Gastroesophageal sphincter (tissue), 4 donors: ENCODE measurements at places on chromosomes 1 and 21.

DNA sequence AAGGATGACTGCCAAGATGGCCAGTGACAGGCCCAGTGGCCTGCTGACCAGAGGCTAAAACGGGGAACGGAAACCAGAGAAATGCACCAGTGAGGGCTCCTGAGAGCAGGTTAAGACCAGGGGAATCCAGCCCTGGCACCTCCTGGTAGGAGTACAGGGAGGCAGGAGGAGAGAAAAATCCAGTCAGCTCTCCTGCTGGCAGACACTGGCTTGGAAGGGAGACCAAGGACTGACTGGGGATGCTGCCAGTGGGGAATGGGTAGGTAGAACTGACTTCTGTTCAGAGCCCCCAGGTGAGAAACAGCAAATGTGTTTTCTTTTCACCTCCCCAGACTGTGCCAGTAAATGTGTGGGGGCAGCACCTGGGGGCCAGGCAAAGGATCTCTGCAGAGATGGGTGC is 27.7 kb upstream of the CRNN start:
- ATAC-seq, result no peak

GRCh38 chr1:70083519-70083918 is 121.9 kb downstream of the LRRC40 start:
- ATAC-seq, result no peak

GRCh38 chr1:50110656-50111055 is 1.9 kb downstream of the ELAVL4 start:
- ATAC-seq, result no peak

- no peak for ATAC-seq
Observed at GRCh38 chr21:37266515-37267221, 466 bp downstream of the VPS26C start.

- ATAC-seq, result no peak
Observed at GRCh38 chr1:232432313-232432712, 197.6 kb downstream of the SIPA1L2 start.

DNA sequence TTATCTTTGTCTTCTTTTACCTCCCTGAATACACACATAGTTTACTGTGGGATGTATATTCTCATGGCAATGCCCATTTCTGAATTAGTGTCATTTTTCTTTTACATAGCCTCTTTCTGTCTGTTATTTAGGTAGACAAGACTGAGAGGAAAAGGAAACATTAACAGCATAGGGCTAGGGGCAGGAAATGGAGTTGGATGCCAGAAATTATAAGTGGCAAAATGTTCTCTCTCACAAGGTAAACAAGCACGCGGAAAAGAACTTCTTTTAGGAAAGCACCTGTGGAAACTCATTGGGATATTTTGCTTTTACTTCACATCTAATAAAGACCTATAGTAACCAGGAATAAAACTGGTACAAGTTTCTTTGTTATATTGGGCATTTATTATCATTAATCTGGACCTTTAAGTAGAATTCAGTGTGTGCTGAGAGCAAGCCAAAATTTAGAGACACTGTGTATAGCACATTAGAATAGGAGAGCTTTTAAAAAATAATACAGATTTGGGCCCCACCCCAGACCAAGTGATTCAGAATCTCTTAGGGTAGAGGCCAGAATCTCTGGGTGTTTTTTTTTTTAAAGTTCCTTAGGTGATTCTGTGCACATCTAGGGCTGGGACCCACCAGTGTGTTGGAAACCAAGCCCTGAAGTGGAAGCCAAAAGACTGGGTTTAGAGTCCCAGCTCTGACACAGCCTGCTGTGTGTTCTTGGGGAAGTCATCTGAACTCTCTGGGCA is 32.7 kb downstream of the S100A10 start:
- no peak for ATAC-seq

DNA sequence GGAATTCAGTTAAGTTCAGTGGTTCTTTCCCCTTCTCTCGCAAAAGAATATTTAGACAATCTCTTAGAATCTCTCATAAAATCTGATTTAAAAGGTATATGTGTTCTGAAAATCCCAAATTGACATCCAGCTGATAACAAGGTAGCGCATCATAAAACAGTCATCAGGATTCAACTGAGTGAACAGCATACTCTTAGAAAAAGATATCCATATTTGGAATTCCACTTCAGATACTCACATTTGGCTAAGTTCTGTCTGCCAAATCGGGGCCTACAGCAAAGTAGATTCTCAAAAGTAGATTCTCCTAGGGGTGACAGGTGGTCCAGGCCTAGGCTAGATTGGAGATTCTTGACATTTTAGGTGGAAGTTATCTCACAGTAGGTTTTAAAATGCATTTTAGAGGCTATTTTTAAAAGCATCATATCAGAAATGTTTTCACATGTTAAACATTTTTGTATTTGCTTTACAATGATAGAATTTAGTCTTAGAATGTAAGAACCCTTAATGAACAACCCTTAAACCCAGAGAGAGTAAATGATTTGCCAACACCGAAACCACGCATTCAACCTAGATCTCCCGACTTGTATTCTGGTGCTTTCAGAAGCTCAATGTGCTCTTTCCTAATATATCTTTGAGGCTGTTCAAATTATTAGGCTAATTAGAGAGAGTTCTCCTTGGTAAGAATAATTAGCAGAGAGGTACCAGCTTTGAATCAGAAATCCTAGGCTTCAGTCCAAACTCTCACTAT is 318.9 kb downstream of the LMO4 start:
- ATAC-seq, result no peak

GRCh38 chr1:8578936-8579335 is 238.5 kb downstream of the RERE start:
- ATAC-seq, result no peak

GRCh38 chr1:89630048-89630447 is 2.9 kb upstream of the LRRC8C start:
- ATAC-seq, result no peak

DNA sequence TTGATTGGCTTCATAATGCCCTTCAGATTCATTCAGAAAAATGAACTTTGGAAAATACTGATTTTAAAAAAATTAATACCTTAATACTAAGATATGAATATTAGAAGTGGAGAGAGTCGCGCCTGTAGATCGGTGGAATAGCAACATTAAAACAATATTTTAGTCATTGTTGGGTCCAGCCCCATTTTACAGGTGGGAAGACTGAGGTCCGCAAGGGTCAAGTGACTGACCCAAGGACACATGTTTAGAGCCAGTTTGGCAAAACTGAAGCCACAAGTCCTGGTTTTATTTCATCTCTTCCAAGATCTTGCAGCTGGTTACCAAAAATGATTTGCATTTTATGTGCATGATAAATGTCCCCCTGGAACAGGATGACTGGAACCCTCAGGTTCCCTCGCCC is 113.6 kb upstream of the TMEM51 start:
- no peak for ATAC-seq

DNA sequence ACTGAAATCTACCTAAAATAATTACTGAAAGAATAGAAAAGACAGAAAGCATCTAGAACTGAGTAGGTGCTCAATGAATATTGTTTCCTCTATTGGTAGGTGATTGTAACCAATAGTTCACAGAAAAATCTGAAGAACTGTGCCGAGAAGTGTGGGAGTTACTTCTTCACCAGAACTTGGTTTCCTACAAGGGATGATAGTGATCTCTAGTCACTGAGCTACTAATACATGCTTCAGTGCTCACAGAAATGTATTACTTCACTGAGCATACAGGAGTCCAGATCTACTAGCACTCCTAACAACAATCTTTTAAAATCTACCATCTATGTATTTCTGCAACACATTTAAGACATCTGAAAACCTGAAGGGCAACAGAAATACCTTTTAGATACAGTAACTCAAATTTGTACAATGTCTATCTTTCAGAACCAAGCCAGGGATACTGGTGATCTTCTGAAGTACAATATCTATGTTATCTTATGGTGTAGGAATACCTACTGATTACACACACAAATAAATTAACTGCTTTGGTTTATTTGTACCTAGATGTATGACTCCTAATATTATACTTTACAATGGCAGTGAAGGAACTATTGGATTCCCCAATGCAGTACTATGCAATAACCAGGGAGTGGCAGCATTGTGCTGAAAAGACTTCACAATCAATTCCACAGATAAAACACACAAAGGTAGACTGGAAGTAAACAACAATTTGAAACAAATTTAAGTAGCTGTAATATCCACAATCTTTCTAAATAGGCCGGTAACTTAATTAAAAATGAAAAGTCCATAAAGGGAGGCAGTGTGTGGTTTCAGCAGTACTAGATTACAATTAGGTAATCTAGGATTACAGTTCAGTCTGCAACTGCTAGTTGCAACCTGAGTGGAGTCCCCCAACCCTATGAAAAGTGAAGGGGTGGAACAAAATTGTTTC is 243.0 kb downstream of the SLC45A1 start:
- ATAC-seq, result no peak

DNA sequence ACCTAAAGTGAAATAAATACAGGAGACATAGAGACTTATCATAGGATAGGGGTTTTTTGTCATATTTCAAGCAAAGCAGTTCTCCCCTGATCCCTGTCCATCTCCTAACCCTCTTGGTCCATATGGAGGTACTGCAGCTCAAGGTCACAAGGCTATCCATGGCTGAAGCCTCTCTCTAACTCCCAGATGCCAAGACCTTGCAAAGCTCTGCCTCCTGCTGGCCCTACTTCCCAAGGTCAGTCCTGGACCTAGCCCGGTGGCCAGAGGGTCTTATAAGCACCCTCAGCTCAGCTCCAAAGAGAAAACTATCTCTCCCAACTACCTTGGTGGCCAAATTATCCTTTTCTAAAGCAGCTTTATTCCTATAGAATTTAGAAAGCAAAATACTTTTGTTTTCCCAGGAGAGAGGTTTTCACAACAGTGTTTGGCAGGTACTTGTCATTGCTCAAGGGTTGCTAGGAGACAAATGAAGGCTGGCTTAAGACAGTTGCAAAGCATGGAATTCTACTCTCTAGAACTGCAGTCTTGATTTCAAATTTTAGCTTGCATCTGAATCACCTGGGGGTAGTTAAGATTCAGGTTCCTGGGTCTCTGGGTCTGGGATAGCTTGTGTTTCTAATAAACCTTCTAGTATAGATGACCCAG is 121.5 kb downstream of the XCL2 start:
- ATAC-seq, result no peak

GRCh38 chr1:186839041-186839400 is 10.3 kb downstream of the PLA2G4A start:
- ATAC-seq, result no peak

DNA sequence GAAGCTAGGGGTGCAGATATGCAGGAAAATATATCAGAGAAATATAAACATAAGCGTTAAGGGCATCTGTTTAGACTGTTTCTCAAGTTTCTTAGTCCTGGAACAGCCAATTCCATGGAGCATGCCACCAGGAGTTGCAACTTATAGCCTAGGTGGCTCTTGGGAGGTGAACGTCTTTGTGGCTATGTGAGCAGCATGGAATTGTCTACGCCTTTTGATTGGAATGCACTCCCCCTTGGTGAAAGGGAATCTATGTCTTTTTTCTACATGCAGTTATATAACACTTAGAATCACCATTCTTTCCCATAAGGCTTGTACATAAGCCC is 12.4 kb downstream of the RCSD1 start:
- ATAC-seq, result no peak

- no peak for ATAC-seq
Observed at GRCh38 chr1:192131914-192132313, 26.3 kb upstream of the RGS18 start.

GRCh38 chr1:182811975-182812722 is 22.6 kb downstream of the NPL start:
- no peak for ATAC-seq

- no peak for ATAC-seq
Observed at GRCh38 chr1:237811633-237812032, 79.1 kb downstream of the ZP4 start.

DNA sequence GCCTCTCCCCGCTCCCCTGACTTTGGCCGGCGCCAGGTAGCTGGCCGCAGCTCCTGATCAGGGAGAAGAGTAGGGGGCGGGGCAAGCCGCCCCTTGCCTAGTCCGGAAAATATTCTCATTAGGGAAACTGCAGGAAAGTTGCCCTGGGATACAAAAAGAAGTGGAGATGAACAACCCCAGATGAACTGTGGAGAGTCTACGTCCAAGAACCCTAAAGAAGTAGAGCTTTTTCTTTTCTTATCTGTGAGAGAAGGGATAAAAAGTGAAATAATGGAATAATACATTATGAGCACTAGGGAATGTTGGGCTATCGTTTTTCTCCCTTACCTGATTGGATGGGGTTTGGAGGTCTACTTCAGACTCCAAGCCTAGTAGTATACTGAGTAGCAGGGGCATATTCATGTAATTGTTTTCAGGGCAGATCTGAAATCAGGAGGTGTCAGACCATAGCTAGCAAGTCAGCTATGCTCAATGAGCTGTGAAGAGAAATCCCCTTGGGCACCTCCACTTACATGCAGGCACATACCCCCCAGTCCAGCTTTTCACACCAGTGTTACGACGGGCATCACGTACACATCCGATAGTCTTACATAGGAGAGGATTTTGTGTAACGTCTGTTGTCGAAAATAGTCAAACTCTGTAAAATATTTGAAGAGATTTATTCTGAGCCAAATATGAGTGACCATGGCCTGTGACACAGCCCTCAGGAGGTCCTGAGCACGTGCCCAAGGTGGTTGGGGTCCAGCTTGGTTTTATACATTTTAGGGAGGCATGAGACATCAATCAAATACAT is 1.7 kb upstream of the DUSP10 start:
- ATAC-seq, result no peak

- ATAC-seq, result no peak
Observed at GRCh38 chr1:184650177-184650866, 104.3 kb downstream of the EDEM3 start.

- ATAC-seq, result no peak
Observed at GRCh38 chr1:41362357-41362721, 1.1 kb downstream of the FOXO6 start.

GRCh38 chr1:226886122-226886901 is 15.9 kb downstream of the PSEN2 start:
- ATAC-seq, result no peak

GRCh38 chr1:213492161-213493041 is 441.4 kb downstream of the RPS6KC1 start:
- ATAC-seq, result no peak

GRCh38 chr1:67339623-67340343 is 32.1 kb downstream of the IL12RB2 start:
- ATAC-seq, result no peak

DNA sequence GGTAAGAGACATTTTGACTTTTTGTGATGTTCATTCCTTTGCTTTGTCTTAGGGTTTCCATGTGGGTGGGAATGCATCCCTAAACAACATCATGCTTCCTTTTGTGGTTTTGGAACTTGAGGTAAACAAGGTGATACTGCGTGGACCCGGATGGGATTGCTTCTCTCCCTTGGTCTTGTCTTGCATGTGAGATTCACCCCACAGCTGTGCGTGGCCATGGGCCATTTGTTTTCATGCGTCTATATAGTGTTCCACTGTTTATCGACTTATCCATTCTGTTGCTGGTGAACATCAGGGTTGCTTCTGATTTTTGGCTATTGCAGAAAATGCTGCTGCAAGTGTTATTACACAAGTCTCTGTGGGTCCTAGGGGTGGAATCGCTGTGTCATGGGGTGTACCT is 21.1 kb downstream of the CRYAA start:
- no peak for ATAC-seq

- ATAC-seq, result peak; percentile 85
Observed at GRCh38 chr1:41387667-41388091, 26.4 kb downstream of the FOXO6 start.
